ENCODE measurements at places on chromosomes 1 and 21.

GRCh38 chr1:61781151-61781550, 38.9 kb downstream of the PATJ start:
- peak; percentile 3 for DNase-seq

- no peak for DNase-seq
Observed at GRCh38 chr21:36065497-36066036, 4.3 kb upstream of the CBR1 start.

DNA sequence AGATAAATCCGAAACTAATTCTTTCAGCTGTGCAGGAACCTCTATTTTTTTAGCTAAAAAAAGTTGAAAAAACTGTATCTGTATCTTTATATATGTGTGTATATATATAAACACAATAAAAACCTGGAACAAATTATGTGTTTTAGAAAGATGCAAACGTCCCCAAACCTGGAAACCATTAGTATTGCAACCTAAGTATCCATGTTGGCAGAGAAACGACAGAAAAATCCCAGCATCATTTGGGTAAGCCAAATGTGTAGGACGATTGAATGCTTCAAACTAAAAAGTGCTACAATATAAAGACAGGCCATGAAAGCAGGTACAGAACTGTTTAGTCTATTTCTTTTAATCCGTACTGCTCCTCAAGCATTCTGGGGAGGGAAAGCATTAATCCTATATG, 87.9 kb downstream of the AHCTF1 start:
- no peak for DNase-seq

DNA sequence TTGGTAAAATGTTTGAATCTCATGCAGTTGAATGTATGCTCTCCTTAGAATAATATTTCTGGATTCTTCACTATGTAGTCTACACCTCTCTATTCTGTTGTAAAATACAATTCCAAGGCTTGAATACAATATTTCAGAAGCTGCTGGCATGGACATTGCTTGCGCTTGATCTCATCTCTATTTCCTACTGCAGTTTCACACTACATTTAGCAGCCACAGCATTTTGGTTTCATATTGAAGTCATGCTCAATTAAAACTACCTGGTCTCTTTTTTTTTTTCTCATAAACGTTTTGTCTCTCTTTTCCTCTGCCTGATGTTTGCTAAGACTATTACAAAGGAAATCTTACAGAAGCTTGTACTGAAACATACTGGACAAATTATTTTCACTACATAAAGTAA, 631.0 kb upstream of the TMPRSS15 start:
- DNase-seq = no peak

DNA sequence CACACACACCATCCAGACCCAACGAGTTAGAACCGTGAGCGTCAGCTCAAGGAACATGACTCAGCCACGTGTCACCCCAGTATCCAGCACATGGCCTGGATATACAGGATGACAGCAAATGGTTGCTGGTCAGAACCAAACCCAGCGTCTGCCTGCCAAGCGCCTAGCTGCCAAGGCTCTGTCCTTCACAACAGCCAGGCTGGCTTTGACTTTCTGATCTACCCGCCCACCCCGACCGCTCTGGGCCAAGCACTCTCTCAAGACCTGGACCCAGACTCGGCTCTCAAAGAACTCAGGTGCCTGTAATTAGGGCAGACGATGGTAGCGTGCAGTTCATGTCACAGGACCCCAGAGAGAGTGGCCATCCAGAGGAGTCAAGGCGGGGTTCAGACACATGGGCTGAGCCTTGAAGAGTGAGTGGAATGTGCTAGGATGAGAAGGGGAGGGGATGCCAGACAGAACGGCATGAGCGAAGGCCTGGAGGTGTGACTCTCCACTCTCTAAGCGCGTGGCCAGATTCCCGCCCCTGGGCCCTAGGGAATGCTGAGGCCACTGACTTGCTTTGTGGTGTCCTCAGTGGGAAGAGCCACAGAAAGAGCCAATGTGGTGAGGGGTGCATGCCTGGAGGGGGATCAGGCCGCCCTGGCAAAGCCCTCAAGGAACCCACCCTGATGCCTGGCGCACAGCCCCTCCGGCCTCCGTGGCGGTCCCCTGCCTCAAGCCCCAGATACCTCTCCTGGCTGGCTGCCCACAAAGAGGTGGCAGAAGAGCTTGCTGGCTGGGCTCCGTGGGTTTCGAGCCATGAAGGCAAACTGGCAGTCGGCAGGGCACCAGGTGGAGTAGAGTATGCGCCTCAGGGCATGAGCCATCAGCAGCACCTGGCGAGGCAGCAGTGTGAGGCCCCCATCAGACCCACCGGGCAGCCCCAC, 7.0 kb downstream of the SH2D5 start:
- no peak for DNase-seq

DNA sequence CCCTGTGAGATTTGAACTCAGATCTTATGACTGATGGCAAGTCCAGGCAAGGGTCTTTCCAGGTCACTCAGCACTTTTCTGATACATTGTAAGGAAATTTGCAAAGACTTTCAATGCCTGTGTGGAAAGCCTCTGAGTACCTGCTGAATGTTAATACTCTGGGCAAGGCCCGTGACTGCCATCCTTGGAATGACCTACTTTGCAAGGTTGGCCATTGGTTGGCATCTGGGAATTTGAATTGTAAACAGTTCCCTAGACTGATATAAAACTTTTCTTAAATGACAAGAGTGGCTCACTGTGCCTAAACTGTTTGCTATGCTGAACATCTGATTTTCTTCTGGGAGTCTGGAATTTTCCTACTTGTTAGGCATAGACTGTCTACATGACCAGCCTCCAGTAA, 57.1 kb downstream of the CD2 start:
- no peak for DNase-seq

- no peak for DNase-seq
Observed at GRCh38 chr1:210413951-210414350, 85.2 kb downstream of the HHAT start.

DNA sequence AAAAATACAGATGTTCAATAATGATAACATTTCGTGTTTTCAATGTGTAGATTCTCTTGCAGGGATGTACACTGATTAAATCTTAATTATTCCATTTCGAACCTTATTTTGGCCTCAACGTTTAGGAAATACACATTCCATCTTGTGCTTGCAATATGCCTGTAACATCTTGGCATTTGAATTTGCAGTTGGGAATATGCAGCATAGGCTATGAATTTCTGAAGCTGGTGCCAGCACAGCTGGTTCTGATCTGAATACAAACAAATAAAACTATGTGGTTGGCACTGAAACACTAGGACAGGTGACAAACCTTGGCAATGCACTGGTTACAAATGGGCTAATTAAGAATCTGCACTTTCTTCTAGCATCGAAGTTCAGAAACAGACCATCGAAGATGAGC, 108.4 kb downstream of the ERG start:
- no peak for DNase-seq

DNA sequence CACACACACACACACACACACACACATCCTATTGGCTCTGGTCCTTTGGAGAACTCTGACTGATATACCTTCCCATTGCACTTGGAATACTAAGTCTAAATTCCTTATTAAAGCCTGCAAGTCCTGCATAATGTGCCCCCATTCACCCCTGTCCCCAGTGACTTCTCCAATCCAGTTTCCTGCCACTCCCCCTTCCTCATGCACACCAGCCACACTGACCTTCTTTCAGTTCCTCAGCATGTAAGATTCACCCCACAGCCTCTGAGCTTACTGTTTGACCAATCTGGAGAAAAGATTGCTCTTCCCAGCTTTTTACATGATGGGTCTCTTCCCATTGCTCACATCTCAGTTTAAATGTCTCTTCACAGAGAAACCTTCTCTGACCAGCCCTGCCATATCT, 146.6 kb downstream of the TBX15 start:
- DNase-seq = no peak

Measured in CD4-positive, alpha-beta T cell treated with Interleukin-6 at 100 ng/mL for 8 hours (primary cell).